ENCODE measurements at places on chromosomes 1 and 21.

- DNase-seq: no peak
These were observed 49.7 kb downstream of the GPR52 start for GRCh38 chr1:174497478-174497877.

- DNase-seq: no peak
These were observed 13.0 kb upstream of the PADI6 start for GRCh38 chr1:17359031-17359430.

DNA sequence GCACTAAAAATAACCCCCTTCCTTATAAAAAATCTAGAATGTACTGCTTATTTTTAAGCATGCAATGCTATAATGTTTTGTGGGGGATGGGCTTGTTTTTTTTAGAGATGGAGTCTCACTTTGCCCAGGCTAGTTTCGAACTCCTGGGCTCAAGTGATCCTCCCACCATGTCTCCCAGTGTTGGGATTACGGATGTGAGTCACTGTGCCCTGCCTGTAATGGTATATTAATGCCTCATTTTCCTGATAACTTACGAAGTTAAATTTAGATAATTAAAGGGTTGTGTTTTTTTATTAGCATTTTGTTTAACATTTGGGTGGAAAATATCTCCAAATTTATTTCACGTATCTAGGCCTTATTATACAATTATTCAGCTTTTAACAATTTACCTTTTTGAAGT lies 6.5 kb downstream of the RNF11 start:
- DNase-seq: no peak

DNA sequence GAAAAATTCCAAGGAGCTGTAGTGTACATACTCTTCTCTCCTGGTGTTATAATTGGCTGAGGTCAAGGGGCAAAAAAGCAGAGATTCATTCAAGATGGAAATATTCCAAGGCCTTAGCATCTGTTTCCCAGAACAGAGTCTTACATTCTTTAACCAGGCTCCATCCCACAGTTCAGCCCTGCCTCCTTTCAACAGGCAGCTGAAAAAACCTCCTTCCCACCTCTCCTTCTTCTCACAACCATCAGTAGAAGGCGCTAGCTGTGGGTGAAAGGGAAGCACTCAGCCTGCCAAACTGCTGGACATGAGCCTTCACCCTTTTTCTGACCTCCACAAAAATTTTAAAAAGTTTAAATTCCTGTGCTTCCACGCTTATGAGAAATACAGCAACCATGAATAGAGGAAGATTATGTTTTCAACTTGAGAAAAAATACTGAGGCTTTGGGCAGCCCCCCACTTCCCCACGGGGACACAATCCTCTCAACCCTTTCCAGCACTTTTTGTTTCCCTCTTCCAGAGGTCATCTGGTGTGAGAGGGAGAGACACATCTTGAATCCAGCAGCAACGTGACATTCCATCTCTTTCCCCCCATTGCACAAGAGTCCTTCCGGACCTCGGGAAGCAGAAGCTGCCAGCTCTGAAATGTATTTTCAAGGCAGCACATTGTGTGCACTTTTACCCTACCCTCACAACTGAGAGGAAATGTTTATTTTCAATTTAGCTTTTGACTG lies 43.2 kb upstream of the FMO2 start:
- DNase-seq: peak; percentile 80

- no peak for DNase-seq
These were observed 22.3 kb upstream of the AGO1 start for GRCh38 chr1:35860696-35861095.

DNA sequence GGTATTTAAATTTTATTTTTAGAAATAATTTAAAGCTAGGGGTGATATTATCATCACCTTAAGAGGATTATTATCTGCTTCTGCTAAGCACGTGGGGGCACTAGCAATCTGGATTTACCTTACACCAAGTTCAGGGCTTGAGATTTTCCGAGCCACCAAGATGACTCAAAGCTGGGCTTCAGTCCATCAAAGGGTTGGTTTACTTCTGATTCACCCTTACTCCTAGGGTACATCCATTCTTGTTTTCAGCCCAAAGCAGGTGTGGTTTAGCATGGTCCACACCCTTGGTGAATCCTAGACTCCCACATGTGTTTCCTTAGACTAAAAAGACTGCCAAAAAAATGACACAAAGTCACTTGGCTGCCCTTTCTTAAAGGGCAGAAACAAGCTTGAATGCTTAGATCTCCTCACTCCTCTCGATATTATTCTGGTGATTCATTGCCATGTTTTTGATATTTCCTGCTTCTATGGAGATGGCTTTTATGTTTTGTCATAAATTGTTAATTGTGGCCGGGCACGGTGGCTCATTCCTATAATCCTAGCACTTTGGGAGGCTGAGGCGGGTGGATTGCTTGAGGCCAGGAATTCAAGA lies 9.8 kb upstream of the PRSS38 start:
- DNase-seq: no peak

- no peak for DNase-seq
These were observed 68.8 kb upstream of the RGS1 start for GRCh38 chr1:192506741-192507155.

- DNase-seq: no peak
These were observed 114.8 kb downstream of the ST6GALNAC3 start for GRCh38 chr1:76189310-76189709.

GRCh38 chr21:43687566-43688399 lies 28.4 kb downstream of the RRP1B start:
- no peak for DNase-seq

GRCh38 chr1:201554190-201554600 lies 15.3 kb downstream of the NAV1 start:
- no peak for DNase-seq

DNA sequence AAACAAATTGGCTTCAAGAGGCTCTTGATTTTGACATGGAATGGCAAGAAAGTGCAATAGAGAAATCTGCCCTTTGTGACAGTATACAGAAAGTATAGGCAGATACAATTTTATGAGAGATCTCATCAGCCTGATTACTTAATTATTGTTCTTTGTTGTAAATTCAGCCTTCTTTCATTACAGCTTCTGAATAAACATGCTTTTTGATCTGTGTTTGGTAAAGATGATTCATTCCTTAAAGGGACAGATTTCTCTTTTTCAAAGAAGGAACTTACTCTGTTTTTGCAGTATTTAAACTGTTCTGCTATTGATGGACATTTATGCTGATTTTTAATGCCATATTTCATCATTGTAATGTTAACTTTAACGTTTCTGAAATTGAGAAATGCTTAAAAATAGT lies 13.7 kb upstream of the MPC2 start:
- no peak for DNase-seq

DNA sequence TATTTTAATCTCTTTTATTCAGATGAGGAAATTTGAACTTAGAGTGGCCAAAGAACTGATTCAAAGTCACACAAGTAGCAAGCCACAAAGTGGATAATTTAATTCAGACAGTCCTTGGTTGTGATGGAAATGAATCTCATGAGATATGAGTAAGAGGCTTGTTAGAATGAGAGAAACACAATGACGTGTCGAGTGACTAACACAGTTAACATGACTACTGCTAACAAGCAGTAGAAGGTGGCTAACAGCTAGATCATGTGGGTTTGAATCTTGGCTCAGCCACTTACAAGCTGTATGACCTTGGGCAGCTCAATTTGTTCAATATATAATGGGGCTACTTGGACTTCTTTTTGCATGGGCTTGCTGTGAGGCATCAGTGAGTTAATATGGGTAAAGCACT lies 104.5 kb upstream of the LMO4 start:
- DNase-seq: no peak

DNA sequence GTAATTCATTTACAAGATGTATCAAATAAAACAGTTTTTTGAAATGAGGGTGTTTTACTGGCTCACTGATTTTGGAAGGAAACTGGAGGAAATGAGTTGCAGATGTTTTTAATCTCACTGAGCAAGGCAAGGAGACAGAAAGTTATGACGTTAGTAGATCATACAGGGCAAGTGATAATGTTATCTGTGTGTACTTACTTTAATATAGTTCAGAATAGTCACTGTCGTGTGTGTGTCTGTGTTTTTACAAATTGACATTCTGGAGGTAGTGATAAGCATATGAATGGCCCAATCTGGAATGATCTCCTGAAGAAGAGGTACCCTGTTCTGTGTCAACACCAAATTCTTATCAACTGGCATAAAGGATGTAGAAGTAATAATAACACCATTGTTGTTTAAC lies 1.9 kb upstream of the GBP4 start:
- DNase-seq: no peak

- DNase-seq: no peak
These were observed 758 bp downstream of the NAXE start for GRCh38 chr1:156592158-156592909.

GRCh38 chr21:44785620-44786335 lies 15.8 kb downstream of the UBE2G2 start:
- no peak for DNase-seq

DNA sequence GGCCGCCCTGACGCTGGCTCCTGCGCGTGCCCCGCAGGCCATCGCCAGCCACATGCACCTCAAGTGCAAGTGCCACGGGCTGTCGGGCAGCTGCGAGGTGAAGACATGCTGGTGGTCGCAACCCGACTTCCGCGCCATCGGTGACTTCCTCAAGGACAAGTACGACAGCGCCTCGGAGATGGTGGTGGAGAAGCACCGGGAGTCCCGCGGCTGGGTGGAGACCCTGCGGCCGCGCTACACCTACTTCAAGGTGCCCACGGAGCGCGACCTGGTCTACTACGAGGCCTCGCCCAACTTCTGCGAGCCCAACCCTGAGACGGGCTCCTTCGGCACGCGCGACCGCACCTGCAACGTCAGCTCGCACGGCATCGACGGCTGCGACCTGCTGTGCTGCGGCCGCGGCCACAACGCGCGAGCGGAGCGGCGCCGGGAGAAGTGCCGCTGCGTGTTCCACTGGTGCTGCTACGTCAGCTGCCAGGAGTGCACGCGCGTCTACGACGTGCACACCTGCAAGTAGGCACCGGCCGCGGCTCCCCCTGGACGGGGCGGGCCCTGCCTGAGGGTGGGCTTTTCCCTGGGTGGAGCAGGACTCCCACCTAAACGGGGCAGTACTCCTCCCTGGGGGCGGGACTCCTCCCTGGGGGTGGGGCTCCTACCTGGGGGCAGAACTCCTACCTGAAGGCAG lies 23.4 kb upstream of the ARF1 start:
- DNase-seq: peak; percentile 67

GRCh38 chr1:186775036-186775435 lies 53.7 kb upstream of the PLA2G4A start:
- no peak for DNase-seq

GRCh38 chr1:17874710-17875109 lies 119.6 kb downstream of the ACTL8 start:
- no peak for DNase-seq

- no peak for DNase-seq
These were observed 36.8 kb downstream of the GADD45A start for GRCh38 chr1:67721650-67722291.

GRCh38 chr1:116763787-116764465 lies 9.7 kb downstream of the CD2 start:
- no peak for DNase-seq

- DNase-seq: no peak
These were observed 147.1 kb downstream of the GLUL start for GRCh38 chr1:182244451-182244850.

DNA sequence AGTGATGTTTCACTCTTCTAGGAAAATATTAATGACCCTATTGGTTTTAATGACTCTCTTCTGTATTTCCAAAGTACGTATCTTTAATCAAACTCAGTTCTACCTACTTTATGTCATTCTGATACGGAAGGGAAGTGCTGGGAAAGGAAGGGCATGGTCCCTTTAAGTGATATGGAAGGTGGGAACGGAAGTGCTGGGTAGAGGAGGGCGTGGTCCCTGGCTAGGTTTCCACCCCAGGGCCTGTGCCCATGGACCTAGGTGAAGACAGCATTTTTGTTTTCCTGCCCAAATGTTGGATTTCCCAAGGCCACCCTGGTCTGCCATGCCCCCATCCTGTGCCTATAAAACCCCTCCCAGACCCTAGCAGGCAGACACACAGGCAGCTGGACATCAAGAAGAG lies 24.0 kb downstream of the RGS4 start:
- no peak for DNase-seq

DNA sequence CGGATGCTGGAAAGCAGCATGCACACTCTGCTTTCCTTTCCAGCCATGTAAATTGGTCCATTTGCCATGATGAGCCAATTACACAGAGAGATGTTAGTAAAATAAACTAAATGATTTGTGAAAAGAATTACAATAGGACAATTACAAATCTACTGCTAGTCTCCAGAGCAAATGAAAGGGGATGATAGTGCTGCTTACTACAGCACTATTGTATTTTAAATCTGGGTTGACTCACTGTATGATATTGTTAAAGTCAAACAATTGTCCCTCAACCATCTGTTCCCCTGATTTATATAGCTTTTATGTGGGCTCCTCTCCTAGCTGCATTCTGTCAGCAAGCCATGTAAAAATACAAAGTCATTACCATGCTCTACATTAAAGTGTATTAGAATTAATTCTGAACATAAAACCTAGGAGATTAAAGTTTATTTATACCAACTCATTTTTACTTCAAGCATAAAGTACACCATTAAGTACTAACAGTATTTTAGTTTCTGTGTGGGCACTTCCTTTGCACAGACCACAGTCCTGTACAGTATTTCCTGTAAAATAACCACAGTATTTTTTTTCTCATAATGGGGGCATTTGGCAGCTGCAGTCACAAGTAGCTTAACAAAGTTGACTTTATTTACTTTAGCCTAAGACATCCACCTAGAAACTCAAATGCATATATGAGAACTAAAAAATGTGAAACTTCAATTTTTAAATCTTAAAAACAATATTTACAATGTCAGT lies 135.8 kb downstream of the VAV3 start:
- no peak for DNase-seq

GRCh38 chr1:226344441-226345259 lies 35.7 kb upstream of the LIN9 start:
- no peak for DNase-seq

- no peak for DNase-seq
These were observed 23.8 kb upstream of the PAXBP1 start for GRCh38 chr21:32795376-32795775.

- DNase-seq: no peak
These were observed 4.1 kb downstream of the NTRK1 start for GRCh38 chr1:156864796-156865195.

DNA sequence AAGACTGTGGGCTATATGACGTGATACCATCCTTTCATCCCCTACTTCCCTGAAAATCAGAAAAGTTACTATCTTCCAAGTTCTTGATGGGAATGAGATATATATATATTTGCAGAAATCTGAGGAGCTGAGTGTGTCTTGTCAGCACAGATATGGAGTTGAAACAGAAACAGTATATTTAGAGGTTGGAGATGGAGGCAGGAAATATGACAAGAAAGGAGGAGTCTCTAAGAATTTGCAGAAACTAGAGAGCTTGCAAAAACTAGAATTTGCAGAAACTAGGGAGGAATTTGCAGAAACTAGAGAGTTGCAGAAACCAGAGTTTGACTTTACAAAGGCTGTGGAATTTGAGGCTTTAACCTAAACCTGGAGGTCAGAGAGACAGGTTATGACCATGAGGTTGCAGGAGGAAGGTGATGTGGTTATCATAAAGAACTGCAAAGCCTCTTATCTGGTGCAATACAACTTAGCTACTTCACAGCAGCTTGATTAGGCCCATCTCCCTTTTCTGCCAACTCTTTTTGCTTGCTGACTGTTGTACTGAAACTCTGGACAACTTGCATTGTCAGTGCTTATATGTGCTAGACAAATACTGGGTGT lies 22.3 kb downstream of the XCL2 start:
- no peak for DNase-seq

- no peak for DNase-seq
These were observed 20.6 kb downstream of the ATP6V1G3 start for GRCh38 chr1:198519639-198520501.

GRCh38 chr21:42067531-42068255 lies 3.4 kb upstream of the UMODL1 start:
- no peak for DNase-seq

GRCh38 chr21:43974791-43975468 lies 37.2 kb upstream of the TRAPPC10 start:
- DNase-seq: no peak

- no peak for DNase-seq
These were observed 12.7 kb downstream of the RHEX start for GRCh38 chr1:206065547-206066145.

All from suprapubic skin (tissue), 4 donors.